ENCODE measurements at places on chromosomes 6 and 20.

GRCh38 chr6:46993846-46994245, 48.3 kb downstream of the ADGRF1 start:
- DNase-seq, result peak; percentile 50

- DNase-seq, result peak; percentile 41
Observed at GRCh38 chr6:161186173-161186769, 87.6 kb downstream of the AGPAT4 start.

GRCh38 chr20:40933758-40934157, 94.9 kb upstream of the TOP1 start:
- DNase-seq, result no peak

DNA sequence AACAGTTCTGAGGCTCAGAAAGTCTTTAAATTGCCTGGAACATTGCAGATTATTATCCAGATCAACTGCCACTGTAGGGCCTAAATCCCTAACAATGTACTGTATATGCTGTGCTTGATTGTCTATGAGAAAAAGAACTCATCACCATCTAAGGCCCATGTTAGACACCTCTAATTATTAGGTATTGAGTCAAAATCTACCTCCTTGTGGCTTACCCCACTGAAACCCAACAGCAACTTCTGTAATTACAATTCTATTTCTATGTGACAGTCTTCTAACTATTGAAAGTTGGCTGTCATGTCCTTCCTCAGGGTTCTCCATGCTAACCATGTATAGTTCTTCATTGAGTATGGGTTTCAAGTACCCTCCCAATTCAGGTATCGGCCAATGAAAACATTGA, 13.9 kb downstream of the MCM9 start:
- DNase-seq, result no peak

DNA sequence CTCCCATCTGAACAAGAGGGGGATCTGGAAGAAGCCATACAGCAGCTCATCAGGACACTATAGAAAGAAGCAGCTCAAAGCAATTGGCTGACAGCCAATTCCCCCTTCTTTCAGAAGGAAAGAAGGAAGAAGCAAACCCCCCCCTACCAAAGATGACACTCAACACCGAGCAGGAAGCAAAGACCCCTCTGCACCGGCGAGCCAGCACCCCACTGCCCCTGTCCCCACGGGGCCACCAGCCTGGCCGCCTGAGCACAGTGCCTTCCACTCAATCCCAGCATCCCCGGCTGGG, 1.2 kb downstream of the REM1 start:
- DNase-seq, result no peak

- no peak for DNase-seq
Observed at GRCh38 chr6:117194978-117195377, 70.4 kb upstream of the VGLL2 start.

DNA sequence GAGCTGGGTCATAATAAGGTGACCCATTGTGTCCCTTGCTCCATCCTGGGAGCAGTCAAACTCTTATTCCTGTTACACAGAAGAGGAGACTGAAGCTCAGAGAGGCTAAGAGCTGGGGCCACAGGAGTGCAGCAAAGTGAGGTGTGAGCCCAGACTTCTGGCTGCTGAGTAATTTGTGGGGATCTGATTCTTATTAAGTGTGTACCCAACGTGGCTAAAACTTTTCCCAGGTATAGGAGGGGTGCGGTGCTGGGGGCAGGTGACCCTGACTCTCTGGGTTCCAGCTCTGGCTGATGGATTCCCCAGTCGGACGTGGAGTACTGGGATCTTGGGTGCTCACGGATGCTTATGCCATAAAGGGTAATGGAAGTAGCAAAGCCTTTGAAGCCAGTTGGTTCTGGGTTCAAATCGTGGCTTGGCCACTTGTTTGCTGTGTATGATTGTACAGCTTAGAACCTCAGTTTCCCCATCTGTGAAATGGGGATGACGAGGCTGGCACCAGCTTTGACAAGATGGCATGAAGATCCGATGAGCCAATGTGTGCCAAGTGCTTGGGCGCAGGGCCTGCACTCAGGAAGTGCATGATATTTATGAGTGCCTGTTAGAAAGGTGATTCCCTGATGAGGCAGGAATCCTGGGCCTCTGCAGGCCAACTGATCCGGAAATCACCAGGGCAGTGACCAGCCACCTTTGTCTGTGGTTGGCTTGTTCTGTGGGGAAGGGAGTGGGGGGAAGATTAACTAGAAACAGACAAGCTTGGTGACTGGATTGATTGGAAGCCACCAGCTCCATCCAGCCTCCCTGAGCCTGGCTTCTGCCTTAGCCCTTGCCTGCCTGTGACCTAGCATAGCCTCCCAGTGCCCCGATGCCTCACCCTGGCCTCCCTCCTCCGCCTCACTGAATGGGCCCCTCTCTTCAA, 6.0 kb downstream of the SRC start:
- DNase-seq, result no peak

- no peak for DNase-seq
Observed at GRCh38 chr20:45366192-45366591, 3.2 kb downstream of the SYS1 start.

GRCh38 chr6:44062771-44063560, 64.3 kb downstream of the MRPL14 start:
- no peak for DNase-seq

GRCh38 chr6:36201612-36202011, 5.1 kb downstream of the BRPF3 start:
- DNase-seq, result no peak

- peak; percentile 20 for DNase-seq
Observed at GRCh38 chr6:8707956-8708772, 272.8 kb upstream of the SLC35B3 start.

DNA sequence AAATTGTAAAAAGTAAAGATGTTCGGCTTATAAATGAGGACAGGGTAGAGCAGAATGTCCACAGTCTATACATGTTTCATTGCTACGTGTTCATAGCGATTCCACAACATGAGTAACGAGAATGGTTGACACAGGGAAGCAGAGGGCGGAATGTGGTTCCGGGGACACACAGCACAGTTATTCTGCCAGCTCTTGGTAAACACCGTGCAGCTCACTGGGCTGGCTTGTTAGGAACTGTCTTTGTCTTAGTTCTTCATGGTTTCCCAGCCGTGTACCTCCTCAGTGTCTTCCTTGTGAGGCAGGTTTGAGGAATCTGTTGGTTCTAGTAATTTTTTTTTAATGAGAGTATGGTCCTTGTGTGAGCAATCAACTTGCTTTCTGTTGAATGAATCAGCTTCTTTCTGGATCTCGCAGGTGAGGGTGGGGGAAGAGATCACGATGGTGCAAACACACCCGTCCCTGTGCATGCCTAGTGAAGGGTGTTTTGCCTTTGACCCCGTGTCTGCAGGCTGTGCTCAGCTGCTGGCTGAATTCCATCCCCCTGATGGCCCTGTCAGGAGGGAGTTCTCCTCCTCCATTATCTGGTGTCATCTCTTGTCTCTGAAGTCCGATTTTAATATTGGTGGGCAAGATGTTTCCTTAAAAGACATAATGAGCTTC, 168.2 kb downstream of the SMOC2 start:
- DNase-seq, result no peak
